MV-4-11 (cell line): ENCODE measurements at places on chromosomes 2 and 18.

GRCh38 chr2:119066272-119066804 lies 92.2 kb downstream of the C1QL2 start:
- DNase-seq: no peak

DNA sequence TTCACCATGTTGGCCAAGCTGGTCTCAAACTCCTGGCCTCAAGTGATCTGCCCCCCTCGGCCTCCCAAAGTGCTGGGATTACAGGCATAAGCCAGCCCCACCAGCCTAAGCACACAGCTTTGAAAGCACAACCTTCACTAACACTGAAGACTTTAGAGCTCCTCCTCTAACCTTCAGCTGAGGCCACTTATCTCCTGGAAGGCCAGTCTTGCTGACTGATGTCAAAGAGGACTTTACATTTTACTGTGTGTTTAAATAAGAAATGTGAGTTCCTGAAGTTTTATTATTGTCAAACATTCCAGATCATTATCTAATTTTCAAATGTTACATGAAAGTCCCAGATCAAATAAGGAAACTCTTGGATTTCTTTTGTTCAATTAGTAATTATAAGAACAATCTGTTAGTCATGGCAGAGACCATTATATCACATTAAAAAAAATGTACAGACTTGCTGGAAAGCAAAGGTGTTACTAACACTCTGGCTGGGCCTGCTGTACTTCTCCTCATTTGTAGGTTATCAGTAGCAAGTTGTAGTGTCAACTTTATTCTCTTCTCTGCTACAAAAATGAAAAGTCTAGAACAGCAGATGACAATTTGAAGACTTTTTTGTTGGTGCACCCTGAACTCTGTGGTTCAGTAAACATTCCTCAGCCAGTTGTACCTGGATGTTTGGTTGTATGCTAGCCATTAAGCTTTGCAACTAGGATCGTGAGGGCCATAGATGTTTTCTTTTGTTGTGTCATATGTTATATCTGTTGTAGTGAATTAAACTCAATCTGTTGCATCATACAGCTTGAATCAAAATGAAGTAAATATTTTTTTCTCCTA lies 80.0 kb downstream of the AOX1 start:
- no peak for DNase-seq

DNA sequence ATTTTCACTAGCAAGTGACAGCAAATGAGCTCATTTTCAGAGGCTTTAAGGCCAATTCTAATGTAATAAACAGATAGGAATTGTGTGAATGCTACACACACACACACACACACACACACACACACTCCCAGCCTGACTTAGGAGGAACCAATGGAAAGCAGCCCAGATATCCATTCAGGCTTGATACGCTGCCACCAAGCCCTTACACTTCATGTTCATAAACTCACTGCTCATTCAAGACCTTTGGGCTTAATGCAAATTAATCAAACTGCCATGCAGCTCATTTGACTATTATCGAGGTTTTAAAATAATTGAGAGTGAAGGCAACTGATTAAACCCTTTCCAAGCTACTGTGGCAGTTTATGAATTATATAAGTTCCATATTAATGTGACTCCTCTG lies 298.9 kb upstream of the NCKAP5 start:
- no peak for DNase-seq

- peak; percentile 9 for DNase-seq
Observed at GRCh38 chr2:45942237-45942738, 290.8 kb downstream of the PRKCE start.

- DNase-seq: no peak
Observed at GRCh38 chr2:112600634-112601033, 16.2 kb downstream of the CHCHD5 start.

DNA sequence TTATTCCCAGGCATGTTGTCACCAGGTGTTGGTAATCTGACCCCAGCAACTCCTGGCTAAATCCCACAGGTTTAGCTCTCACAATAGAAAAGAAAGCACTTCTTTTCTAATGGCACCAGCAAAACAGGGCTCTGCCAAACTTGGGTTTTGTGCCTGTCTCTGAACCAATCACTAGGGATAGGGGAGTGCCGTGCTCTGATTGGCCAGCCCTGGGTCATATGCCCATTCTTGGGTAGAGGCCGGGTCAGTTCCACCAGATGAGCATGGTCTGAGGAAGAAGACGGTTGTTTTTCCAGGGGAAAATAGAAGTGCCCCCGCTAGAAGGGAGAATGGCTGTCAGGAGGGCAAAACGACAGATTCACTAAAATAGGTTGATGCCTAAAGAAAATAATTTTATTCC lies 14.7 kb downstream of the CDK15 start:
- DNase-seq: no peak

DNA sequence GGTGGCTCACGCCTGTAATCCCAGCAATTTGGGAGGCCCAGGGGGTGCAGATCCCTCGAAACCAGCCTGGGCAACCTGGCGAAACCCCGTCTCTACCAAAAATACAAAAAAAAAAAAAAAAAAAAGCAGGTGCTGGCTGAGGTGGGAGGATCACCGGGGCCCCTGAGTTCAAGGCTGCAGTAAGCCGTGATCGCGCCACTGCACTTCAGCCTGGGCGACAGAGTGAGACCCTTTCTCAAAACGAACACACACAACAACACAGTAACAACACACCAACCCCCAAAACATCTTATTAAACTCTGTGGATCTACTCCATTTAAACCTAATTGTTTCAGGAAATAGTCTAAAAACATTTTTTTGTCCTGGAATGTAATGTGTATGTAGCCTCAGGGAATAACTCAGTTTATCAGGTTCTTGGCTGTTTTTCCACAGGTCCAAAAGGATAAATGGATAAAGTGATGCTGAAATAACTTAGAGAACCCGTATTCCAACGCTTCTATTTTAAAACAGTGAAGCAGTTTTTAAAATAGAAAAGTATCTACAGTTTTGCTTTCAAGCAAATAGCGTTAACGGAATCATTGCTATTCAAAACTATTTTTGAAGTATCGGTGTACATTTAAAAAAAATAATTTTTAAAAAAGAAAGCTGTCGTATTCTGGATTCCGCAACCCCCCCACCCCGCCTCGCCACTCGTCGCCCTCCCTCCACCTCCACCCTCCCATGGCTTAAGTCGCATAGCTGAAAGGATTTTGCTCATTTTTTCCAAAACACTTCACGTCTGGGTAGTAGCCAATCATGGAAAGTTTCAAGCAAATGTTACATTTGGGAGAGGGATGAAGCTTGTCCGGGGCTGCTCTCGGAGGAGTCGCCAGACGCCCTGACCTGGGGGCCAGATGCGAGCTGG lies 895 bp upstream of the GLS start:
- no peak for DNase-seq

DNA sequence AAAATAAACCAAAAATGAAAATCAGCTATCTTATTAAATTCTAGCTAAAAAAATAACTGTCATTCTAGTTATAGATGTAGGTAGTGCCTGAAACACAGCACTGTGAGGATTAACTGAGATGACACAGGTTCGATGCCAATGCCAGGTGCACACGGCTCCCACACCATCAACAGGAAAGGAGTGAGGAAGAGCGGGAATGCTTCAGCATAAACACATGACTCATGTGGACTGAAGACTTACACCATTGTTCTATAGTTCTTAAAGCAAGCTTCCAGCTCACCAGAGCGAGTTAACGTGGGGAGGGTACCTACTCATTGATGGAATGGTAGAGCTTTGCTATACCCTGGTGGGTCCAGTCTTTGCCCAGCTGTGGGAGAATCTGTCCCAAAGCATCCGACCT lies 76.7 kb downstream of the EMILIN2 start:
- no peak for DNase-seq

DNA sequence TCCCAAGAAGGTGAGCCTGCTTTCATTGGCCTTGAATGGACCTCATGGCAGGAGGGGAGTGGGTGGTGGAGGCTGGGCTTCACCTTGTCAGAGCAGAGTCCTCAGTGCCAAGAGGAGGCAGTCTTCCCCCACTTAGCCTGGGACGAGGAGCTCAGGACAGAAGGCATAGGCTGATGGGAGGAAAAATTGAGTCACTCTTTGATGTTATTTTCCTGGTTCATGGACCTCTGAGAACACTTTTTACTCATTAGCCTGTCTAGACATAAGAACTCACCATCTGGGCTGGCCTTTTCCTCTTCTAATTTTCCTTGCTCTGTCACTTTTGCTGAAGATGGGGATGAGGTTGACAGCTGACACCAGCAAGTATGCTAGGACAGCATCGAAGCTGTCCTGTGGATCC lies 225.7 kb upstream of the TNP1 start:
- peak; percentile 50 for DNase-seq

GRCh38 chr2:28643911-28644334 lies 107.7 kb upstream of the PPP1CB start:
- peak; percentile 20 for DNase-seq

DNA sequence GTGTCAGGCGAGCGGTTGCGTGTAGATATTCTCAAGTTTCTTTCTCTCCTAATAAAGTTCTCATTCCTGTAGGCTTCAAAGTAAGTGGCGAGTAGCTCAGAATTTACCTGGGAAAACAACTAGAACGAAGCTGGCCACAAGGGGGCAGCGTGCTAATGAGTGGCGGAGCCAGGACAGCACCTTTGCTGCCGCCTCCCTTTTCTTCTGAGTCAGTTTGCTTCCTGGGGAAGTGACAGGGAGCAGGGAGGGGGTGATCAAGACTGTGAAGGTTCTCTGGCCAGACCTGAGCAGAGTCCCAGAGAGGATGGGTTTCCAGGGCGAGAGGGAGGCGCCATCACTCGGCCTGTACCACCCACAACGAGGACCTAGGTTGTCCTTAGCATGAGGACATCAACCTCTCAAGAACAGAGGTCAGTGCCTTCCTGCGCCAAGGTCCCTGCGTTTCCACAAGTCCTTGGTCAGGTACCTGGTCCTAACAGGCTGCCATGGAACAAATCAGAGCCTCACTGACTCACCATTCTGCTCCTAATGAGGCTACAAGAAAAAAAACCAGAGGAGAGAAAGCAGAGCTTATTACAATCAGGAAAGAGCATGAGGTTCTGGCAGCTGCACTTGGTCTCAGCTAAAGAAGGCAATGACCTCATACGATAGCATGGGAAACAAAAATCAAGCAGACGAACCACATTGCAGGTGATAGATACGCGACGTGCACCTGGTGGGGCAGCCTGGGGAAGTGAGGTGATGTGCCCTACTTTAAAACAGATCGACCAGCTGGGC lies 98.7 kb downstream of the PLB1 start:
- peak; percentile 74 for DNase-seq

- DNase-seq: no peak
Observed at GRCh38 chr2:40450796-40451430, 977 bp downstream of the SLC8A1 start.

DNA sequence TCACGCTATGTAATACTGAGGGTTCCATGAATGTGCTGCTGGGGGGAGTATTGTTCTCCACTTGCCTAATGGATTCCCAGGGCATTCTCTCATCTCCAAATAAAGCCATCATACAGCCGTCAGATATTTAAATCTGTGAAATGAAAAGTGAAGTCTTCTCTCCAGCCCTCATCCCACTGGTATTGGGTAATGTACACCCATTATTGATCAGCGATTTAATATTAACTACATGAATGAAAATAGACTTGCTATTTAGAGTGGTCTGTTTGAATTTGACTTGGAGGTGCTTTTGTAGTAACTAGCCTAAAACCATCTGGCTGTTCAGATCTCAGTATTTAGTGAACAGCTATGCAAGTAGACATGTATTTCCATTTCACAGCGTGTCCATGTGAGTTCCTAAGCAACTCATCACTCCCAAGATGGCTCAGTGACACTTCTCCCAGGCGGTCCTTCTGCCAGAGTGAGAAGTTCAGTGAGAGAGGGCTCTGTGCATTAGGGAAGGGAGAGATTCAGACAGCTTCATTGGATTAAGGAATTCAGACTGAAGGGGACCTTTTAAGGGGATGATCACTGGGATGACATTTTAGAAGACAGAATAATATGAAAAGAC lies 140.7 kb downstream of the WDSUB1 start:
- no peak for DNase-seq

- peak; percentile 5 for DNase-seq
Observed at GRCh38 chr2:21461754-21462240, 338.0 kb downstream of the TDRD15 start.

DNA sequence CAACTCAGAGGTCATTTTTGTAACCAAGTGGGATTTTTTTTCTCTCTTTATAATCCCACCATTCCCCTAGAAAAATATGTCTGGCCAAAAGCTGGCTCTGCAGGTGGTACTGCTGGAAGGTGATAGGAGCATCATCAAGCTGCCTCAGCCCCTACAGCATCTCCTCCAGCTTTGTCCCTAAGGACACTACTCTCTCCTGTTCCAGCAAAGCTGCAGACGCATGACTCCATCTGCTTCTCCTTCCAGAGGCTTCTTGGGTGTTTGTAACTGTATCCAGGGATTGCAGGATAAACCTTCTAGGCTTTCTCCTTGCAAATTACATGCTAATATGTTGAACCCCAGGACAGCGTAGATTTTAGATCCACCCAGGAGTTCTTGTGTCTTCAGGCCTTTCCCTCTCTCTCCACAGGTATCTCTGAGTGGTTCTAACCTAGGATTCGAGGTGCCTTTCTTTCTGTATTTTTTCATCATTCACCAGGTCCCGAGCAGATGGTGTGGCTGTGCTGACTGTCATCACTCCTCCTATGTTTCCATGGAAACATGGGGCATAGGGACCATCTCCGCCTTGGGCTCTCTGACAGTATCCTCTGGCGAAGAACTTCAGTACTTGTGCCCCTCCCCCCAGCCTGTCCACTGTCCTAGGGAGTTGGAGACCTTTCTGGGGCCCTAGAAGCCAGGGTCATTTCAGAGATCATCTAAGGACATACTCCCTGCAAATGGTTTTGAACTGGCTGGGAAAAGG lies 34.3 kb downstream of the AFF3 start:
- no peak for DNase-seq

DNA sequence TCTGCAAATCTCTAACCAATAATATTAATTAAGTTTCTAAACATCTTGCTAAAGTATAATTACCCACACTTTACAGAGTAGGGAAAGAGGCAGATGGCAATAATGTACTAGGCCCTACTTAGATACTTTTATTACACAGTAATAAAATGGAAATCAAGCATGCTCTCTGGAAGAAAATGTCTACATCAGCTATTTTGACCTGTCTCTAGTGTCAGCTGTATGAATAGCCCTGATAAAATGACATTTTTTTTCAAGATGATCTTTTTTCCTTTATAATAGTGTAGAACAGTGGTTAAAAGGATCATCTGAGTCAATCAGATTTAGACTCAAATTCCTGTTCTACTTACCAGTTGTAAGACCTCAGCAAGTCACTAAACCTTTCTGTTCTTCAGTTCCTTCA lies 397.3 kb downstream of the GRB14 start:
- DNase-seq: no peak

- no peak for DNase-seq
Observed at GRCh38 chr2:52861596-52861995, 906.0 kb upstream of the CHAC2 start.

DNA sequence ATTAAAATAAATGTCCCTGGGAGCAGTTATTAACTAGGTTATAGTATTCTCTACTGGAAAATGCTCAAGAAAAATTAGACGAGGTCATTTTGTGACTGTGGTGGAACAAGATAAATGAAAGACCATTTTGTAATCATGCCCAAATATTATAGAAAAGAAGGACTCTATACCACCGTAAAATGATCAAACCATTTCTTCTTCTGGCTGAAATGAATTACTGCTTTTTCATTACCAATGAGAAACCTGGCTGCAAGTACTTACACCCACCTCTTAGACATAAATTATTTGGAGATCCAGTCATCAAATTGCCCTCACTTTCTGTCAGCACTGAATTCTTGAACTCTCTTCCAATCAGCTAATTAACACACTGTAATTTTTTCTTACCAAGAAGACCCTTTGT lies 74.2 kb upstream of the FSIP2 start:
- DNase-seq: no peak
